Activated CD4-positive, alpha-beta T cell treated with anti-CD3 and anti-CD28 coated beads, Interleukin-2, amount 10 ng/mL, durations not matched to agents 24 days and 14 days (primary cell): ENCODE measurements at places on chromosomes 11 and 22.

GRCh38 chr22:47092896-47093311 lies 330.5 kb downstream of the TBC1D22A start:
- no peak for DNase-seq

- no peak for DNase-seq
Observed at GRCh38 chr11:61275191-61275590, 19.9 kb downstream of the VWCE start.

DNA sequence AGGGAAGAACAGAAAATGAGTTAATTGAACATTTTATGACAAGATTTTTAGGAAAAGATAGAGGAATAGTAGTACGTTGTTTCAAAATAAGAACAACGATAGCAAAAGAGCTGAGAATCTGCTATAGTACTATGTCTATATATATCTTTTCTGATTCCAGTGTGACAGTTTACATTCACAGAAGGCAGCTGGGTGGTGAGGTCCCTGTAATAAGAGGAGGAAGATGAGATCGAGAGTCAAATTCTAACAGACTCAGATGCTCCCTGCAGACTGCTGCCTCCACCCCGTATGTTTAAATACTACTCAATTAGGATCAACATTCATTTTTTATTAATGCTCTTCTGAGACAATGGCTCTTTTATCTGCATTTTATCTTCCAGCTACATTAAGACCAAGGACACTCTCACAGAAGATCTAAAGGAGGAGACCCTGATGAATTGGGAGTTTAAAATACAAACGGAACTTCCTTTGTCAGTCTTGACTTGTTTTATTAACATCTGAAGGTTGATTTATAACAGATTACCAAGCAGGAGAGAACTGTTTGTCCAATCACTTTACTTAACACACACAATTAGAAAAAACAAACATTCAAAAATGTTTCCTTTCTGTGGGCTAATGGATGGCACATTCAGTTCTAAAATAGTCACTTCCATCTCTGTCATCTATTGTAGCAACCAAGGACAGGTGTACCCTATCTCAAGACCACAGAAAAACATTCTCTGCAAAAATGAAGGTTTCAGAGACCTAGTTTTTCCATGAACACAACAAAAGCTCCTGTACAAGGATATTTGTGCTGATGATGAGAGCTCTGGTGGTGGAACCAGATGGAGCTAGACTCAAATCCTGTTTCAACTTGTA lies 240.2 kb downstream of the CADM1 start:
- no peak for DNase-seq

- DNase-seq, result no peak
Observed at GRCh38 chr11:72777755-72778278, 16.0 kb downstream of the STARD10 start.

DNA sequence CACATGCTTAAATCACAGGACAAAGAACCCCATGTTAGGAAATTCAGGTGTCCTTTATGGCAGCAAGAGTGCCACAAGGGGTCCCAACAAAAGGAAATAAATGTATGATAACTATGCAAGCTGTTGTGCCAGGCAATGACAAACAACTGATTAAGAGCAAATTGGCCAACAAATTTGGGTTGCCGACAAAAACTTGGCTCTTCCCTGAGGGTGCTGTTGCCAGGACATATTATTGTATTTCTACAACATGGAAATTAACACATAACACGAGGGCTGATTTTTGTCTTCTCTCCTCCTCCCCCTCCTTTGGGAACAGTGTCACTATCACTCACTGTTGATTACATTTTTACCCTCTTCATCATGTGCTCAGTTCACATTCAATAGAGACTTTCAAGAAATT lies 56.0 kb downstream of the LRRC4C start:
- no peak for DNase-seq
